NCI-H2107 (cell line): ENCODE measurements at places on chromosomes 3 and 15.

DNA sequence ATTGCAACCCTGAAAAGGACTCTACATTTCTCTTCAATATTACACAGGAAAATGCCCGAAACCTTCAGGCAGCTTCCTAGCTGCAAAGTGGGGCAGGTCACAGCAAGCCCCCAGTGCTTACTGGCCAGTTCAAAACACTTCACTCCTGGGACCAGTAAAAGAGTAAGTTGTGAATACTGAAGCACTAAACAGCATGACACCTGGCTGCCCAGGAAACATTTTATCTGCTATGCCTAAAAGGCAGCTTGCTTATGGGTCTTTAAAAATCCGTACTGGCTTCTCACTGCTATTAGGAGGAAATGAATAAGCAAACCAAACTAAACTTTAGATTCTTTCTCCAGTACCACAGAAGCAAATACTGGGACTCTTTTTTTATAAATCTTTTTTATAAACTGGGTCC lies 457.9 kb upstream of the ALCAM start:
- no peak for DNase-seq

DNA sequence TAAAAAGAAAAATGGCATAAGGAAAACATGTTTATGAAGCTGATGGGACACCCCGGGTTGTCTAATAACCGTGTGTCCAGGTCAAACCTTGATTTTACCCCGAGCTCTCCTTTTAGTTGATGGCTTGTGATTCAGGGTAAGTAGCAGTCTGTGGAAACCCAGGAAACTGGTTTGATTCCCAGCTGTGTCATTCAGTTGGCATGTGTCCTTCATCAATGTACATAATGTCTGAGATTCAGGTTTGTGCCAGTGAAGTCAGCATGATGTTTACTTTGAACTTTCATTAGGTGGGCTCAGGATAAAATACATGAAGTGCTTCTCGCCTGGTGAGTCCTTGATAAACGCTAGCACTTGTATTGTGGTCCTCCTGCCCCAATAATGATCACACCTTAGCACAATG lies 4.3 kb upstream of the COPG1 start:
- no peak for DNase-seq

- no peak for DNase-seq
Measured at GRCh38 chr15:85763673-85764633, 30.8 kb downstream of the KLHL25 start.

GRCh38 chr3:140344601-140345205 lies 333.2 kb upstream of the TRIM42 start:
- DNase-seq, result no peak

GRCh38 chr3:25043177-25043576 lies 384.9 kb upstream of the RARB start:
- DNase-seq, result no peak
